Glutamatergic neuron (in vitro differentiated cells): ENCODE measurements at places on chromosomes 13 and 19.

GRCh38 chr13:101155920-101156319 lies 260.4 kb downstream of the NALCN start:
- no peak for DNase-seq

DNA sequence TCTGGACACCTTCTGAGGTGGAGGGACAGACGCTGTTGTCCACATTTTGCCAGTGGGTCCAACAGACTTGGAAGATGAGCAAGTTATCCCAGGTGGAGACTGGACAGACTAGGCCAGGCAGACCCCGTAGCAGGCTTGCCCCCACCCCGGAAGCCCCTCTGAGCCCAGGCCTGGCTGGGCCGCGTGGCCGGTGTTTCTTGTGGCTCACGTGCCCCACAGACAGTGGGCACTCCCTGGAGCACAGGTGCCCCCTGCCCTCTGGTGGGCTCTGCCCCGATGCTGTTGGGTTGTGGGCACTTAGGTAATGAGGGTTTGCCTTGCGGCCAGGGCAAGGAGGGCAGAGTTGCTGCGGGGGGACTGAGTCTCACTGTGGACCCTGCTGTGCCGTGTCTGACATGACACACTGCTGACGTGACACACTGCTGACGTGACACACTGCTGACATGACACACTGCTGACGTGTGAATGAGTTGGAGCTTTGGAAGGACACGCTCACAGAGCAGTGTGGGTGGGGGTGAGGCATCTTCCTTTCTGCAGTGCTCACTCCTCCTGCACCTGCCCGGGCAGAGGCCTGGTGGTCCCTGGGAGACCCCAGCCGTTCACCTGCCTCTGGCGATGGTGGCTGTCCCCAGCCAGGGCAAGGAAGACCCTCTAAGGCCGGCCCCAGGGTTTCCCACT lies 25.1 kb downstream of the DOT1L start:
- DNase-seq: no peak

- peak; percentile 16 for DNase-seq
Observed at GRCh38 chr13:112859817-112860190, 109.2 kb upstream of the MCF2L start.

GRCh38 chr13:91426913-91427312 lies 28.5 kb downstream of the GPC5 start:
- DNase-seq: no peak

- DNase-seq: peak; percentile 71
Observed at GRCh38 chr13:102870677-102871415, 25.0 kb downstream of the ERCC5 start.

DNA sequence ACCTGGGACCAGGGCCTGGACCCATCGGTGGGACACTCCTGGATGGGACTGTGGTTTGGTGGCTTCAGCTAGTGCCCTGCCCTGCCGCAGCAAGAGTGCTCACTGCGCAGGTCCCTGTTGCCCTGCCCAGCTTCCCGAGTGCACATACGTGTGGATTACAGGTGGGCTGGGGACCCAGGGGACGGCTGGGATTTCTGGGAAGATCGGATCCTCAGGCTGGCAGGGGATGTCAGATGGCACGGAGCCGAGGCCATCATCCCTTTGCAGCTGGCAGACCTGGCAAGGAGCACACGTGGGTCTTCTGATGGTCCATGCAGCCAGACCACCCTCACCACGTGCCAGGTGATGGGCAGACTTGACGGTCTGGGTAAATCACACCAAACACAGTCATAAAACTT lies 69.3 kb downstream of the CHST8 start:
- DNase-seq: no peak

DNA sequence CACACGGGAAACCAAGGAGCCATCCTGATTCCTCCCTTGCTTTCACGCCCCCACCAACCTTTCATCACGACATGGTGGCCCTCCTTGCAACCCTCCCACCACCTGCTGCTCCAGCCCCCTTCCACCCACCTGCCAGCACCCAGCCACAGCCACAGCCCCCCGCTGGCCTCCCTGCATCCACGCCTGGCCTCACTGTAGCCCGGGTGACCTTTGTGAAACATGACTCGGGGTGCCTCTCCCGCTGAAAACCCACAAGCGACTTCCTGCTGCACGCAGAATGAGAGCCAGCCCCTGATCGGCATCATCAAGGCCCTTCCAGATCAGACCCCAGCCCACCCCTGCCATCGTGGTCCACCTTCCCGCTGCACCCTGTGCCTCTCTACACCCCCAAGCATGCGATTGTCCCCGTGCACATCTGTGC lies 14.9 kb downstream of the POP4 start:
- no peak for DNase-seq

- DNase-seq: no peak
Observed at GRCh38 chr13:31114641-31115040, 47.1 kb downstream of the HSPH1 start.

DNA sequence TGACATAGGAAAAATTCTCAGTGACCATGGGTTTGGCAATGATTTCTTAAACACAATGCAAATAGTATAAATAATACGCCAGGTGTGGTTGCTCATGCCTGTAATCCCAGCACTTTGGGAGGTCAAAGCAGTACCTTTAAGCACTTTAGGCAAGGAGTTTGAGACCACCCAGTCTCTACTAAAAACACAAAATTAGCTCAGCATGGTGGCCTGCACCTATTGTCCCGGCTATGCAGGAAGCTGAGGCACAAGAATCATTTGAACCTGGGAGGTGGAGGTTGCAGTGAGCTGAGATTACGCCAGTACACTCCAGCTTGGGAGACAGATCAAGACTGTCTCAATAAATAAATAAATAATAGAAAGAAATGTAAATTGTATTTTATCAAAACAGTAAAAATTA lies 356.5 kb upstream of the SLITRK6 start:
- DNase-seq: no peak

DNA sequence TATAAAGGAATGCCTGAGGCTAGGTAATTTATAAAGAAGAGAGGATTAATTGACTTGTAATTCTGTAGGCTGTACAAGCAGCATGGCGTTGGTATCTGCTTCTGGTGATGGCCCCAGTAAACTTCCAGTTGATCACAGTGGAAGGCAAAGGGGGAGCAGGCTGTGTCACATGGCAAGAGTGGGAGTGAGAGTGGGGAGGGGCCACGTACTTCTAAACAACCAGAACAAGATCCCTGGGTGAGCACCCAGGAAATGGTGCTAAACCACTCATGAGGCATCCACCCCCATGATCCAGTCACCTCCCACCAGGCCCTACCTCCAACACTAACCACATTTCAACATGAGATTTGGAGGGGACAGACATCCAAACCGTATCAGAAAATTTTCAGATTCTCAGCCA lies 3.0 kb upstream of the RNF113B start:
- DNase-seq: no peak

GRCh38 chr13:29137995-29138394 lies 317.9 kb downstream of the MTUS2 start:
- no peak for DNase-seq

GRCh38 chr13:28658539-28658795 lies 463 bp upstream of the POMP start:
- DNase-seq: no peak
